ENCODE measurements at places on chromosomes 11 and 22.

- DNase-seq = no peak
Observed at GRCh38 chr11:83663446-83663845, 377.3 kb upstream of the CCDC90B start.

DNA sequence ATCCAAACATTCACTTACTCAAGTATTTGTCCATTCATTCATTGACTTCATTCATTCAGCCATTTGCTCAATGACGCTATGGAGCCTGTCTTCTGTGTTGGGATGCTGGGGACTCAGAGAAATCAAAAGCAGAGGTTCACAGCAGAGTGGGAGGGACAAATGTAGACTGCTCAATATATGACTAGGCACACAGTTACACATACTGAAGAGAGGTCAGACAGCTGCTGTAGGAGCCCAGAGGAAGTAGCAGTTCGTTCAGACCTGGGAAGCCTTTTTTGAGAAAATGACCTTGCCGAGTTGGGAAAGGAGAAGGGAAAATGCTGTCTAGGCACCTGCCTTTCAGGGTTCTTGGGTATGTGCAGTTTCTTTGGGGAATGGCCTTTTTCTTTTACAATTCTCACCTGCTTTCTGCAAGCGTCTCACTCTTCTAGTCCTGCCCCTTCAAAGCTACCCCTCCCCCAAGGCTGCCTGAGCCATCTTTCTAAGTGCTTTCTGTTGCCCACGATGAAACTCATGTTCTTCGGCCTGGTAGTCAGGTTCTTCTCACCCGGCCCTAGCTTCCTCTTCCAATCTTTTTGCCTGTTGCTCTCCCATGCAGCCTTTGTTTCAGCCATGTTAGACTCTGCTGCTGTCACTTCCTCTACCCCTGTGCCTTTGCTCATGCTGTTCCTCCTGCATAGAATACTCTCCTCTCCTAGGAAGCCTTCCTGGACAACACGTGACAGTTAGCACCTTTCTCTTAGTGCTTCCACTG is 4.2 kb upstream of the UVRAG start:
- no peak for DNase-seq

- DNase-seq = no peak
Observed at GRCh38 chr11:72750086-72750485, 2.1 kb downstream of the ARAP1 start.

- DNase-seq = no peak
Observed at GRCh38 chr11:133058501-133058900, 473.8 kb downstream of the OPCML start.

- DNase-seq = no peak
Observed at GRCh38 chr11:18849406-18849805, 57.8 kb upstream of the PTPN5 start.
